CD4-positive, alpha-beta T cell (primary cell): ENCODE measurements at places on chromosomes 11 and 22. TPM values are rescaled to one million over a fixed set of nuclear protein-coding genes. Genes with fewer than 3 reads are reported as not detected.

DNA sequence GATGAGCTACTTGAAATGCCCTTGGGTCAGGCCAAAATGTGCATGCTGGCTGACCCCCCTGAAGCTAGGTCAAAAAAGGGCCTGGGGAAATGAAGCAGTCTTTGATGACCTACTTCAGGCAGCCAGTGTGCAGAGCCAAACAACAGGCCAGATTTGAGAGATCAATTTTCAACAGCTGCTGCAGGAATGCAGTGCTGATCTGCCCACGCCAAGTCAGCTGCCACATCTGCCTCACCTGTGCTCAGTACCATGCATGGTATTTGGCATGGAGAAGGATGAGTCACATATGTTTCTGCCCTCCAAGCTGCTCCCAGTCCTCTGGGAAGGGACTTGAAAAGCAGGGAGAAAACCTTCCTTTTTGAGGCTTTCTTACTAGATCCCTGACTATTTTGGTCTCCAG, 35.8 kb downstream of the MTNR1B start:
- DNase-seq = no peak

GRCh38 chr11:82718307-82718706, 15.4 kb downstream of the FAM181B start:
- peak; percentile 10 for DNase-seq

DNA sequence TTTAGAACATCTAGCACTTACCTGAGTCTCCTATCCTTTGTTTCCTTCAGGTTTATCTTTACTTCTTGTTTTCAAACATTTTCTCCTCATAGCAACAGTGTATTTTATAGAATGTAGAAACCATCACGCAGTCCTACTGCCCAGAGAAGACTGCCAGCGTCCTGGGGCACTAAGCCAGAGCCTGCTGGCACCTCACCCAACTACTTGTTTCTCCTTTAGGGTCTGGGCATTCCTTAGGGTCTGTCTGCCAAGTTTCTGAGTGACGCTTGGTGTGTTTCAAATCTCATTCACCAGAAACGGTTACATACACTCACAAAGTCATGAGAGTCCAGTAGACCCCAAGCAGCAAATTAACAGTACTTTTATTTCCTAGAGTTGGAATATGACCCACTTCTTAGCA, 49.6 kb upstream of the SLC25A1 start:
- no peak for DNase-seq

GRCh38 chr11:78256962-78257361, 68.2 kb downstream of the USP35 start:
- DNase-seq = no peak

DNA sequence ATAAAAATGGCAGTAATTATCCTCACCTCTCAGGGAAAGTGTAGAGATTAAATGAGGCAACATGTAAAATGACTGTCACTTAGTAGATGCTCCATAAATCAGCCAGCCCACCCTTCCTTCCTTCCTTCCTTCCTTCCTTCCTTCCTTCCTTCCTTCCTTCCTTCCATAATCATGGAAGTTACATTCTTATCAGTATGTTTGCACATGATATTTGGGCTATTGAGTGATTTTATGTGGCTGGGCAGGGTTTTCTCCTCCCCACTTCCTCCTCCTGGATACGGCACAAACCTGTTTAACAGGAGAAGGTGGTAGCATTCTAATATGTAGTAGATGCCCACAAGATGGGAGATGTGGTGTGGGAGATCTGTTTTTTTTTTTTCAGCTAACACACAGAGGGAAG, 11.9 kb downstream of the LYVE1 start:
- DNase-seq = no peak

DNA sequence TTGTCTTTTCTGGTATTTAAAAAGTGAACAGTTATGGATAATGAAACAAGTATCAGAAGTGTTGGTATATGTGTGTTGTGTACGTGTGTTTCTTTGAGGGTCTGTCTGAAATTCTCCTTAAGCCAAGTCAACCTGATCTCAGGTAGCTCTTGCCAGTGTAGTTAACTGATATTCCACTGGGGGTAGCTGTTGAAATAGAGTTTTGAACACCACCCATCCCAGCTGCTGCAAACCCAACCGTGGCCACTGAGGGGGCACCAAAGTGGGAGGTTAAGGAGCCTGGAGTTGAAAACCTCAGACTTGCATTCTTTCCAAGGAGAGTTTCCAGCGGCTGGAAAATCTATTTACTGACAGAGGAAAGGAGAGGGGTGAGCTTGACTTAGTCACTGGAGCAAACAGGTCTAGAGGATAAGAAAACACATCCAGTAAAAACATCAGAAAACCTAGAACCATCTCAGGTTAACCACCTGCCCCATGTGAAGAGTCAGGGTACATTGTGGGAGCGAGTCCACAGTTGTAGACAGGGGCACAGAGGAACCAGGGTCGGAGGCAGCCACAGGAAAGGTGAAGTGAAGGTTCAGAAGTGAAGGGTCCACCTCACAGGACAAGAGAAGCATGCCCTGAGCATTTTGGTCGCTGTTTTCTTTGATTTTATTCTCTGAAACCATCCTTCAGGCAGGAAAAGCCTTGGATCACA, 8.8 kb upstream of the CUL5 start:
- no peak for DNase-seq

GRCh38 chr11:120186456-120186773, 24.4 kb upstream of the OAF start:
- no peak for DNase-seq

GRCh38 chr22:50563413-50564160, 868 bp upstream of the SYCE3 start:
- DNase-seq = no peak

- no peak for DNase-seq
Measured at GRCh38 chr11:105867742-105868141, 154.3 kb downstream of the MSANTD4 start.

- no peak for DNase-seq
Measured at GRCh38 chr11:111729071-111729830, 36.9 kb downstream of the PPP2R1B start.

GPR83 gene
- not detected for total RNA-seq

HBE1 gene
- not detected for total RNA-seq
